ENCODE measurements at places on chromosomes 11 and 22.

- no peak for DNase-seq
Observed at GRCh38 chr11:2328021-2328420, 26.2 kb downstream of the TSPAN32 start.

DNA sequence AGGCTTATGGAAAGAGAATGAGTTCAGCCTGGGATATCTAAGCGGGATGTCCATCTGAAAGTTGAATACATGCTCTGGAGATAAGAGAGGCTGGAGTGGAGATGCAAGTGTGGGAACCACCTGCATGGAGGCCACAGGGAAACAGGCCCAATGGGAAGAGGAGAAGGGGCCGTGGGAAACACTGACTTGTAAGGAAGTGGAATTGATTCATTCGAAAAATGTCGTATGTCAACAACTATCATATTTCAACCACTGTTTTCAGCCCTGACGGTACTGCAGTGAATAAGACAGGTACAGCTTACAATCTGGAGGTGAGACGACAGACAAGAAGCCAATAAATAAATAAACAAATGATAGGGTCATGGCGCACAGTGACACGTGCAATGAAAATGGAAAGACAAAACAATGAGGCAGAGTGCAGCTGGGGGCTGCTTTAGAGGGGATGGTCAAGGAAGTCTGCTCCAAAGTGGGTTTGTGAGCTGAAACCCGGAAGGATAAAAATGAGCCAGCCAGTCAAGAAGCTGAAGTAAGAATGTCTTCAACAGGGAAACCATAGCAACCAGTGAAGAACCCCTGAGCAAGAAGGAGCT is 35.9 kb downstream of the EFCAB6 start:
- DNase-seq: no peak

GRCh38 chr11:130243816-130244215 is 70.9 kb downstream of the ZBTB44 start:
- no peak for DNase-seq

DNA sequence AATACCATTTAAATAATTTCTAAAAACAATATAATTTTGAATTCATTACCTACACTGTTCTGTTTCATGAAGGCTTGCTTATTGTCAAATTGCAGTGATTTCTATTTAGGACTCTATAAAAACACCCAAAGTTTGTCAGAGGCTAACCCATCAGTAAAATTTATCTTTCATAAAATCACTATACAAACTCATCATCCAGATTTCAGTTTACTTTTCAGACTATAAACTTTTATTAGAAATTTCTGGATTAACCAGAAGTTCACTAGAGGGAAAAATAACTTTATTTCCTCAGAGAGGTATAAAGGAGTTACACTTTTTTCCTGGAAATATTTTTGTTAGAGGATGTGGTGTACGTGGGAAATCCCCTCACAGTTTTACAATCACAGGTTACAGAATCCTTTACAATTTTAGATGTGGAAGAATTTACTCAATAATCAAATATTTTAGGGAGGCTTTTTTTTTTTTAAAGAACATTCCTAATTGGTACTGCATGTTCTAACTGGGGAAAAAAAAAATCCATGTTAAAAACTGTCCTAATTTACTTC is 176.7 kb downstream of the SWAP70 start:
- no peak for DNase-seq

- DNase-seq: no peak
Observed at GRCh38 chr11:27459191-27459590, 13.4 kb downstream of the LGR4 start.

GRCh38 chr11:95067841-95068219 is 1.1 kb downstream of the SRSF8 start:
- DNase-seq: no peak

DNA sequence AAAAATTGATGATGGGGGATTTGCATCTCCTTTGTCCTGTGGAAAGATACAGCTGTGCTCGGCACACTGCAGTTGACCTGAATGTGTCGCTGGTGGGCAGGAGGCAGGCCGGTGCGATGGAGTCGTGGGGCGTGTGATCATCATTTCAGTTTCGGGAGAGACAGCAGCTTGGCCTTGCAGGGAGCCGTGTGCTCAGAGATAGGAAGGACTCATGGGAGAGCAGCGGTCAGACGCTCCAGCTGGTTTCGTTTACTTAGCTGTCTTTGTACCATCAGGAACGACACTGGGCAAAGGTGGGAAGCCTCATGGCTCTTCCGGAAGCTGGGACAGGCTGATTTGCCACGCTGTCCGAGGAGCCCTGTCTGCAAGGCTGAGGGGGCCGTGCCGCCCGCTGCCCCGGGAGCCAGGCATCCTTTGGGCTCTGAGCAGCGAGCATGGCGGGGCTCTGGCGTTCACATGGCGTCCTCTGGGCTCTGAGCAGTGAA is 32.7 kb downstream of the GRAMD4 start:
- no peak for DNase-seq

DNA sequence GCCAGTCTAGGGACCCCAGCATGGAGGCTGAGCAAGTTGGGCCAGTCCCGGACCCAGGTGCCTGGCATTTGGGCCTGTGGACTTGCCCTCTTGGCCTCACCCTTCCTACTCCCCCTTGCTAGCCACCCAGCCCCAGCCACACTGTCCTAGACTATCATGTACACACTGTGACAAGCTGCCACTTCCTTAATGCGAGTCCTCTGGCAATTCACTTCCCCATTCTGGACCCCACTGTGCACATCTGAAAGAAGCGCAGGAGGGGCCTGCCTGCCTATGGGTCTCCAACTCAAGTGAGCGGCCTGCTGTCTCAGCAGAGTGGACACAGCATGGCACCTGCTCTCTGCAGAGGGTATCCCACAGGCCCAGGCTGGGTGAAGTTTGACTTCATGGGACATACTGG is 68.5 kb upstream of the LMO1 start:
- DNase-seq: no peak

GRCh38 chr11:113204280-113204679 is 110.1 kb upstream of the TTC12 start:
- DNase-seq: no peak

DNA sequence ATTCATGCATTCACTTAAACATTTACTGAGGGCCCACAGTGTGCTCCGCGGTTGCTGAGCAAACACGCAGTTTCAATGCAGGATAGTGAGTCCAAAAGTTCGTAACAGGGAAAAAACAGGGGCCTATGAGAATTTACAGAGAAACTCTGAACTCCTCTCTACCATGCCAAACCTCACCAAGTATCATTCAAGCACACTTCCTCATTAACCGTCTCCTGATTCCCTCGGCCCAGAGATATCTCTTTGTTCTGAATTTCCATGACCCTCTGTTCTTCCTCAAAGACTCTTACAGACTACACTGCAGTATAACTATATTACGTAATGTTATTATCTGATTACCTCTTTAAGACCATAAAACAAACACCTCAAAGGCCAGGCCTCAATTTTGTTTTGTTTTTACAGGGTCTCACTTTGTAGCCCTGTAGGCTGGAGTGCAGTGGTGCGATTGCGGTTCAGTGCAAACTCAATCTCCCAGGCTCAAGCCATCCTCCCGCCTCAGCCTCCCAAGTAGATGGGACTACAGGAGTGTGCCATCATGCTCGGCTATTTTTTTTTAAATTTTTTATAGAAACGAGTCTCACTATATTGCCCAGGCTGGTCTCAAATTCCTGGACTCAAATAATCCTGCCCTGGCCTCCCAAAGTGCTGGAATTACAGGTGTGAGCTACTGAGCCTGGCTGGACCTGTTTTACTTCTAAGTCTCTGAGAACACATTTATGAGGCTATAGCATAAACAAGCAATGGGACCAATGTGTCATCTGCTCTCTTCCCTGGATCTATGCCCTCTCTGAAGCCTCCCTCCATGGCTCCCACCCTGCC is 3.6 kb downstream of the HPS4 start:
- DNase-seq: no peak

DNA sequence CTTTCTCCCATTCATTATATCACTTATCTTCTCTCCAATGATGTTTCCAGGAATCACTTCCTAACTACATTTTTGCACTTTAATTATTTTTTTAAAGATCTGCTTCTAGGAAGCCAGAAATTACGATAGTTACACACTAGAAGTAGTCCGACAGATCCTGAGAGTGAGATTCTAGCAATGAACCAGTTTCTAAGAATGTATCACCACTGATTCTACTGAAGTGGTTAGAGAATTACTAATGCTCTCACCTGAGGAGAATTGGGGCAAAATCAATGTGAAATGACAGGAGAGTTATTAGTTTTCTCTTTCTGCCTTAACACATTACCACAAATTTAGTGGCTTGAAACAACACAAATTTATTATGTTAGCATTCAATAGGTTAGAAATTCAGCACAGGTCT is 241.2 kb downstream of the CASP12 start:
- DNase-seq: no peak

- DNase-seq: no peak
Observed at GRCh38 chr11:109795234-109795633, 298.0 kb upstream of the ZC3H12C start.

DNA sequence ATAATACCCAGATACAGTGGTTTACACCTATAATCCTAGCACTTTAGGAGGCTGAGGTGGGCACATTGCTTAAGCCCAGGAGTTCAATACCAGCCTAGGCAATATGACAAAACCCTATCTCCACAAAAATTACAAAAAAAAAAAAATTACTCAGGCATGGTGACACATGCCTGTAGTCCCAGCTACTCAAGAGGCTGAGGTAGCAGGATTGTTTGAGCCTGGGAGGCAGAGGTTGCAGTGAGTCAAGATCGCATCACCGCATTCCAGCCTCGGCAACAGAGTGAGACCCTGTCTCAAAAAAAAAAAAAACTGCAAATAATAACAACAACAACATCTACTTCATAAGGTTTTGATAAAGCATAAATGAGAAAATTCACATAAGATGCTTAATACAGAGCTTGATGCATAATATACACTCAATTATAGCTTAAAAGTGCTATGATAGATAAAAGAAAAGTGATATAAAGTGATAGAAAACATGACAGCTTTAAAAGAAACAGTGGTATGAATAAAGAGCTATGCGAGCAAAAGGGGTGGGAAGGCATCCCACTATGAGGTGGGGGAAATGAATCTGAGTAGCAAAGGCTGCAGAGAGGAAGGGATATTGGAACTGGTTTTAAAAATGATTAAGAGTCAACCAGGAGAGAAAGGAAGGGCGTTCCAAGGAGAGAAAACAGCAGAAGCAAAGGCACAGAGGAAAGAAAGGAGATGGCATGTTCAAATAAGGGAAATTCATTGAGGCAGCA is 197.6 kb downstream of the KIF18A start:
- no peak for DNase-seq

GRCh38 chr11:74474316-74474715 is 7.0 kb upstream of the KCNE3 start:
- DNase-seq: no peak

- DNase-seq: no peak
Observed at GRCh38 chr11:117715801-117716200, 81.2 kb downstream of the DSCAML1 start.

GRCh38 chr11:125948278-125949051 is 2.6 kb downstream of the VSIG10L2 start:
- DNase-seq: no peak

- no peak for DNase-seq
Observed at GRCh38 chr11:18312663-18313420, 9.1 kb downstream of the HPS5 start.

- DNase-seq: no peak
Observed at GRCh38 chr11:86303257-86303656, 1.2 kb downstream of the HIKESHI start.

GRCh38 chr11:31995032-31995431 is 95.8 kb upstream of the RCN1 start:
- no peak for DNase-seq

DNA sequence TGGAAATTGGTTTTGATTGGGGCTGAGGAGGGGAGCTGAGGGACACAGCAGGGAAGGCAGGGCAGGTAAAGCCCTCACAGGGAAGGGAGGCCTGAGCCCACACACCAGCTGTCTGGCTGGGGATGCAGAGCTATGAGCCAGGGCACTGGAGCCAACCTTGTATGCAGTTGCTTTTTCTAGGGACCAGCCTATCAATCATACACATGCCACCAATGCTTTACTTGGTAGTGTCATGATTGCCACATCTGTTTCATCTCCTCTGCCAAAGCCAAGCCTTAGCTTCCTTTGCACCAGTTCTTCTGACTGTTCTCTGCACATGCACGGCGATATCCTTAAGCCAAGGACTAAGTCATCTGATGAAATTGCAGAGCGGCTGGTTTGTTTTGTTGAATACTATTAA is 207.1 kb upstream of the PLET1 start:
- DNase-seq: no peak

- no peak for DNase-seq
Observed at GRCh38 chr22:46462726-46463371, 74.6 kb downstream of the CELSR1 start.

DNA sequence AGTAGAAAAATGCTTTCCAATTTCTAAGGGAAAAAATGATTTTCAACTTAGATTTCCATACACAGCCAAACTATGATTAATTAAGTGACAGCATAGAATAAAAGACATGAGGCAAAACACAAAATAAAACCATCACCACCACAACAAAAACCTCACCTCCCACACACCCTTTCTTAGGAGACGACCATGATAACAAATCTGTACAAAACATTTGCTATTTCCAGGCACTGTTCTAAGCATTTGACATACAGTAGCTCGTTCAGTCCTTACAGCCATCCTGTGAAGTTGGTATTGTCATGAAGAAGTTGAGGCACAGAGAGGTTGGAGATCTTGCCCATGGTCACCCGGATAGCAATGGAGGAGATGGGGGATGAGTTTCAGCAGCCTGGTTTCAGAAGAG is 8.7 kb downstream of the SPI1 start:
- DNase-seq: no peak

DNA sequence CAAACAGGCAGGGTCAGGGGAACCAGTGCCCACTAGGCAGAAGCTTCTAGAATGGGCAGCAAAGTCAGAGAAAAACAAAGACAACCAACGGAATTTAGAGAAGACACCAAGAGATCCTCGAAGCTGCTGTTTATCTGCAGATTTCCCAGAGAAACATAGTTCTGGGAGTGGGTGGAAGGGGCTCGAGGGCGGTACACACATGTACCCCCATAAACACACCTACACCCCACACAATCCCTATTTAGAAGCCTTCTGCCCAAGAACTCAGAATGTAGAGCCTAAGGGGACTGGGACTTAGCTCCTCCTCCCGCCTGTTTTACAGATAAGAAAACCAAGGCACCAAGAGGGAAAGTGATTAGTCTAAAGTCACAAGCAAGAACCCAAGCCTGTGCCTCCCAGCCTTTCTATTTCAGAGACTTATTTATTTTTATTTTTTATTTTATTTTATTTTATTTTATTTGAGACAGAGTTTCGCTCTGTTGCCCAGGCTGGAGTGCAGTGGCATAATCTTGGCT is 6.4 kb downstream of the NPTXR start:
- DNase-seq: no peak

GRCh38 chr11:75454987-75455386 is 22.0 kb upstream of the KLHL35 start:
- DNase-seq: no peak

DNA sequence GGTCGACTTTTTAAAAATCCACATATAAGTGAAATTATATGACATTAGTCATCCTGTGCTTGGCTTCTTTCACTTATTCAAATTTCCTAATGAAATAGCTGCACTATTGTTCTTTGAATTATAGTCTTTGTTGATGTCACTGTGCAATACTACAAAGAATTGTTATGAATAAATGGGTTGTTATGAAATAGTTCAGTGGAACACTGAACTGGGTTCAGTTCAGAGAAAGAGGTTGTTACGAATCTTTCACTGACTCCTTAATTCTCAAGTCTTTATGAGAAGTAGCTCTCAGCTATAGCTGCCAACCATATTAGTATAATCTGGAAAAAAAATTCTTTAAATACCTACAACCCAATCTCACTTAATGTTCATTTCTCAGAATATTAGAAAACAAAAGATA is 42.3 kb downstream of the CASP12 start:
- DNase-seq: no peak
